Activated naive CD4-positive, alpha-beta T cell treated with Interleukin-2 at 50 U/mL for 16 hours (primary cell): ENCODE measurements at places on chromosomes 16 and 17.

GRCh38 chr16:56823081-56823733 lies 41.8 kb upstream of the SLC12A3 start:
- DNase-seq = no peak

DNA sequence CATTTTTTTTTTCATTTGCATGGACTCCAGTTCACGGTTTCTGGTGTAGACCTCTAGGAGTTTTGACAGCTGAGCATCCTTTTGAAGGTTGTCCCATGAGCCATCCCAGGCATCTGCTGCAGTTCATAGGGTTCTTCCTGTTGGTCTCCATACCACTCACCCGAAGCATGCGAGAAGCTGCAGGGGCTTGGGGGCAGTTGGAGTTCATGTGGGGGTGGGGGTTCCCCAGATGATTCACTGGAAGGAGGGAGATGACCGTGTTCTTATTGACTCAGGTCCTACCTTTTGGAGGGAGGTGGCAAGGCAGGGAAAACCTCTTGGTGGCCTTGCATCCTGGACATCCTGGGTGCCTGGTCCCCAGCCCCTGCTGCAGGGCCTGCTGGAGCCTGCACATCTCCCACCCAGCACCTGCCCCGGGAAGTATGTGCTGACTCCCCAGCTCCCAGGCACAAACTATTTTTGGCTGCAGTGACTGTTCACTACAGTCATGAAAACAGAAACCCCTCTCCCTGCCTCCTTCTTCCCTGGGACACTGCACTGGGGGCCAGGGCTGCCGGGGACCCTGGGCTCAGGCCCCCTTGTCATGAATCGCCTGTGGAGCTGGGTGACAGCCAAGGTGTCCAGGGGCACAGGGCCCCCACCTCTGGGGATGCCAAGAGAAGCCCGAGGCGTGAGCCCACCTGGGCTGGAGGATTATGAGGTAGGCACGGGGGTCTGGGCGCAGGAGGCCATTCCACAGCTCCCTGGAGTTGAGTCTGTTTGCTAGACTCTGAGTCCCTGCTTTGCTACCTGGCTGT lies 64.9 kb upstream of the LGALS9 start:
- peak; percentile 49 for DNase-seq

GRCh38 chr16:34801875-34802274 lies 1342.5 kb downstream of the TP53TG3F start:
- DNase-seq = no peak

- no peak for DNase-seq
These were observed 7.4 kb downstream of the SMCR8 start for GRCh38 chr17:18322522-18322921.
